ENCODE measurements at places on chromosomes 3 and 15.

GRCh38 chr3:133941415-133941821, 45.7 kb upstream of the RAB6B start:
- no peak for DNase-seq

- no peak for DNase-seq
Observed at GRCh38 chr3:146493221-146493620, 23.9 kb upstream of the PLSCR2 start.

DNA sequence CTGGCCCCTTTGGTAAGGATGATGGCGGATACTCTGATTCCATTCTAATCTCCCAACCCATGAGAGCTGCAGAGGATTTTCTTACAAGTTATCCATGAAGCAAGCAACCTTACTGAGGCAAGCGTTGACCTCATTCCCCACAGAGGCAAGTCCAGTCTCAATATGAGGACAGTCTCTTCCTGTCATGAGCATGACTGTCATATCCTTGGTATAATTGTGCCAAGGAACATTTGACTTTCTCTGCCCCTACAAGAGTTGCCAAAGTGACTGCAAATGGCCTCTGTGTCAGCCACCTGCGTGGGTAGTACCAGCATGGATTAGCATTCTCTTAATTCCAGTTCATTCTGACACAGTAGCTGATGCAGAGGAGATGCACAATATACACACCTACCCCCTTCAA, 71.2 kb upstream of the TMEM158 start:
- DNase-seq = no peak

GRCh38 chr3:3586843-3587646, 212.2 kb upstream of the LRRN1 start:
- DNase-seq = no peak

DNA sequence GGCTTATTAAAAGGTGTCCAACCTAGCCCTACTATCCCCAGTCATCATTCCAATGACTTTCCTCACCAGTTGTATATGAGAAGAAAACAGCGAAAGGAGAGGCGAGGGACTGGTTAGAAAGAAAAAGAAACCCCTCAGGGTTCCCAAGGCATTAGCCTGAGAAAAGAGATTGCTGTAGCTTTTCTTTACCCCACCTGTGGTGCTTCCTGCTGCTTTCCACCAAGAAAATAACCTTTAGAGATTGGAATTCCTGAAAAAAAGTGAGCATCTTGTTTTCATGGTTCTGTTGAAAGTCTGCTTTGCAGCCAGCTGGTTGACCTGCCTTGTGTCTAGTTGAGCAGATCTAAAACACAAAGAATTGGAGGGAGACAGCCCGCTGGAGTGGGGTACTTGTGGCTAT, 196.4 kb downstream of the CADPS start:
- no peak for DNase-seq

- no peak for DNase-seq
Observed at GRCh38 chr15:39787479-39787878, 4.8 kb upstream of the FSIP1 start.

DNA sequence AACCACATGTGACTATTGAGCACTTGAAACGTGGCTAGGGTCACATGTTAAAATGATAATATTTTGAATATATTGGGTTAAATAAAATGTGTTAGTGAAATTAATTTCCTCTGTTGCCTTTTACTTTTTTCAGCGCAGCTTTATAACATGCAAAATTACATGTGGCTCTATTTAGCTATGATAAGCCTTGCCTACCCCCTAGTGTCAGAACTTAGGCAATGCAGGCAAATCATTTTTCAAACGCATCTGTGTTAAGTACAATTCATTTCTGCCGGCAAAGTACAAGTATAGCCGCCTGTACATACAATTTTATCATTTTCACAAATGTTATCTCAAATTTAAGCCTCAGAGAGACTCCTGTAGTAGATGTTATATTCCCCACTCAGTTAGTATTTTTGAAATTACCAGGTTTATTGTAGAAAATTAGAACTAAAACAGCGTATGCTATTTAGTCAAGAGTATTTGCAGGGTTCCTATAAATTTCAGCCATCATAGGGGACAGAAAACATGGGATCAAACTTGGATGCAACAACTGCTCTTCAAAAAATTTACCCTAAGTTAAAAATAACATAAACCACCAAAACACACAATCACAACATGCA, 56.1 kb downstream of the TAFA4 start:
- no peak for DNase-seq

- no peak for DNase-seq
Observed at GRCh38 chr15:23594252-23594770, 28.8 kb downstream of the MKRN3 start.

GRCh38 chr3:144105542-144105941, 133.9 kb downstream of the DIPK2A start:
- no peak for DNase-seq

GRCh38 chr3:16183601-16184270, 9.3 kb downstream of the GALNT15 start:
- DNase-seq = no peak

- DNase-seq = no peak
Observed at GRCh38 chr15:25989327-25989726, 126.2 kb upstream of the ATP10A start.

DNA sequence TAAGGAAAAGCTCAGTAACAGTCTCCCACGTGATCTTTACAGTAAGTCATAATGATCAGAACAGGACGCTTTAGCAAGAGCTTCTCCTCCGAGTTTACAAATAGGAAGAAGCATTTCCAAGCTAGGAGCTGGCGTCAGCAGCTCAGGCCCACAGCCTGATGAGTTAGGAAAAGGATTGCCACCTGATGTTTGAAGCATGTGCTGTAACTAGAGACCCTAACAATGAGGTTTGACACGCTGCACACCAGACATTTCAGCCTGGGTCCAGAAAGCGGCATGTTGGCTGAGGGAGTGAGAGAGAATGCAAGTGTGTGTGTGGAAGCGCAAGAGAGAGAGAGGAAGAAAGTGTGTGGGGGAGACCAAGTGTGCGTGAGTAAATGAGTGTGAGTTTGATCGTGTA, 47.3 kb downstream of the TLE3 start:
- DNase-seq = no peak

DNA sequence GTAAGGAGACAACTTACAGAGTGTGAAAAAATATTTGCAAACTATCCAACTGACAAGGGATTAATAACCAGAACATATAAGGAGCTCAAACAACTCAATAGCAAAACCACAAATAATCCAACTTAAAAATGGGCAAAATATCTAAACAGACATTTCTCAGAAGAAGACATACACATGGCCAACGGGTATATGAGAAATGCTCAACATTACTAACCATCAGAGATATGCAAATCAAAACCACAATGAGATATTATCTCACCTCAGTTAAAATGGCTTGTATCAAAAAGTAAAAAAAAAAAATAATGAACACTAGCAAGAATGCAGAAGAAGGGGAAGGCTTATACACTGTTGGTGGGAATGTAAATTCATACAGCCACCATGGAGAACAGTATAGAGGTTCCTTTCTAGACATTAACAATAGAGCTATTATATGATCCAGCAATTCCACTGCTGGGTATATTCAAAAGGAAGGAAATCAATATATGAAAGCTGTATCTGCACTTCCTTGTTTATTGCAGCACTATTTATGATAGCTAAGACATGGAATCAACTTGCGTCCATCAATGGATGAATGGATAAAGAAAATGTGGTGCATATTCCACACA, 998.6 kb downstream of the NAALADL2 start:
- no peak for DNase-seq

Measured in activated T-helper 1 cell treated with anti-CD3 and anti-CD28 coated beads, Interleukin-2, amount 50 U/mL, for 16 hours (primary cell).